Pulmonary artery endothelial cell (primary cell): ENCODE measurements at places on chromosomes 2 and 18.
A peak's percentile ranks its signal among the peaks of the same experiment; 100 is the strongest.

GRCh38 chr2:54945391-54946219 is 104.6 kb downstream of the RTN4 start:
- DNase-seq = no peak

DNA sequence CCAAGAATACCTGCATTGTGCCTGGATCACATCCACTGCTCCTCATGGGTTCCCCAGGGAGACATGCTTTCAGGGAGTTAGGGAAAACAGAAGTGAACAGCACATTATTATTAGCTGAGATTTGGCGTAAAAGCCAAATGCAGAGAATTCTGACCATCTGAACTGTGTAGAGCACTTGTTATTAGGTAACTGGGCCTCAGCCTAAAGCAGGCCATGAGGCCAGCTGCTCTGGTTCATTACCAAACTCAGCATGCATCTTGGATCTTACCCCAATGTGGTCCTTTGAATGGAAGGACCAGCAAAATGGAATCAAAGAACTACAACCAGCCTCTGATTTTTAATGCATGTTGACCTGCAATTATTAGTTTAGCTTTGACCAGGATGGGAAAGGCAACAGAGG is 322.3 kb downstream of the KCNS3 start:
- DNase-seq = no peak

DNA sequence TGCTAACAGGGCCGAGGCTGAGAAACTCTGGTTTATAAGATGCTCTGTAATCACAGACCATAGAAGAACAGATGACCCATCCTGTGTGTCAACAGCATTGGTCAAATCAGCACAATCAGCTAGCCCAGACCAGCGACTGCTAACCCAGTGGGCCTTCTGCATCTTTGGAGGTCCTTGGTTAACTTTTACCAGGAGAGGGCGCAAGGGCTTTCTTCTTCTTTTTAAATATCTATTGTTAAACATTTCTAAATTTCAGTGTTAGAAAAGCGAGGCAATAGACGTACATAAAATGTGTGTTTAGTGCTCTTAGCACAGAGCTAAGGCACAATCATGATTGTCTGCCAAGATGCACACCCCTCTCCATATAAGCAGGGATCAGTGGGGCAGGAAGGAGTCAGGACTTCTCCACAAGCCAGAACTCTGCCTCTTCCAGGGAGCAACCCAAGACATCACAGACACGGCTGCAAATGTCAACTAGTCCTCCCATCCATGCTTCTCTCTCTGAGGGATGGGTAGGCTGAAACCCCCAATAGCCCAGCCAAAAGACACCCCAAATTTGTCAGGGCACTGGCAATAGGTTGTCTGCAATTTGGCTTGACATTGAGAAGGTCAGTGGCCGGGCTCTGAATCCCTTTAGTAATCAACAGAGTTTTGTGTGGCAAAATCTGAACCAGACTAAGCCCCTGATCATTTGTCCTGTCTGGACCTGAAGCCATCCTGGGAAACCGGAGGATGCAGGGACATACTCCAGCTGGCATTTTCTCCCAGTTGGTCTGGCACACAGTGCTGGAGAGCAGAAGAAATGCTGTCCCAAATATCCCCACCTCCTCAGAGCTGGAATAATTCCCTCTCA is 188.2 kb downstream of the BCL2 start:
- no peak for DNase-seq

- no peak for DNase-seq
Measured at GRCh38 chr2:220226076-220226475, 598.6 kb downstream of the SLC4A3 start.

GRCh38 chr18:8450013-8450412 is 159.2 kb upstream of the RAB12 start:
- DNase-seq = no peak

DNA sequence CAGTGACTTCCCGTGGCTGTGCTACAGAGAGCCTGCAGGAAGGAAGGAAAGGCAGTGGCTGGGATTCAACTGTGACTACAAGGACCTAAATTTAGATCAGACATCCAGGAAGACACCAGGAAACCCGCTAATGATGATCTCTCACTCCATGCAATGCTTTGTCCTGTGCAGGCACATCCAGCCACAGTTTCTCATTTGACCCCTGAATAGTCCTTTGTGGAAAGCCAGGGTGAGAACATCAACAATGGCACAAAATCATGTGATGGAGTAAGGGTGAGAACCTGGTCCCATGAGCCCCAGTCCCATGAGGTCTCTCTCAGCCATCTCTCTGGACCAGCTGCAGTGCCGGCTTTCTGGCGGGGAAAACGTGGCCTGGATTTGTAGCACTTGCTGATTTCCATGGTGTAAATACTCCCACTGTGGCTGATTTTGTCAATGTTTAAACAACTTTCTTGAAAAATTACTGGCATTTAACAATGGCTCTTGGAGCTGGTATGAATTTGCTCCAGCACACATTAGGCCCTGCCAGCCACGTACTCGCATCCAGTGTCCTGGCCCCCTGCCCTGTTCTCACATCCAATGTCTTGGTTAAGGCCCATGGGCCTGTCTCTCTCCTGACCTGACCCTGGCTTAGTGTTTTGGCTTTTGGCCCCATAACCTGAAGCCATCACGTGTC is 159.0 kb upstream of the HAAO start:
- DNase-seq = peak; percentile 8

GRCh38 chr2:72554381-72554780 is 271.5 kb downstream of the EXOC6B start:
- DNase-seq = no peak

DNA sequence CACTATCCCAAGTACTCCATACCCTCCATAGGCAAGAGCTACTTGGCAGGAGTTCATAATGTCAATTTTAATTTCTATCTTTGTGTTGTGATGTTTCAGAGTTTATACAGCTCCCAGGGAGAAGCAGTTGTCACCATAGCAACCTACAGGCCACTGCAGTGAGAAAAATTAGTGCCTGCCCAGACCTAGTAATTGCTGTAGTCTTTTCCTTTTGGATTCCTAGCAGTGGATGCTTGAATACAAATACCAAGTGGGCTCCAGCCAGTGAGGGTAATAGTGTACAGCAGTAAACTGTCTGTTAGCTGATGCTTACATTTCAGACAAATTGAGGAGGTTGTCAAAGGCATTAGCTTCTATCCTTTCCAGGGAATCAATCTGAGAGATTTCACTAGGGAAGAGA is 26.7 kb downstream of the LHCGR start:
- no peak for DNase-seq

GRCh38 chr2:100470898-100471514 is 724 bp downstream of the NMS start:
- DNase-seq = no peak

GRCh38 chr2:128591861-128592822 is 273.5 kb upstream of the HS6ST1 start:
- no peak for DNase-seq

GRCh38 chr2:99881901-99882591 is 260.3 kb downstream of the AFF3 start:
- no peak for DNase-seq

DNA sequence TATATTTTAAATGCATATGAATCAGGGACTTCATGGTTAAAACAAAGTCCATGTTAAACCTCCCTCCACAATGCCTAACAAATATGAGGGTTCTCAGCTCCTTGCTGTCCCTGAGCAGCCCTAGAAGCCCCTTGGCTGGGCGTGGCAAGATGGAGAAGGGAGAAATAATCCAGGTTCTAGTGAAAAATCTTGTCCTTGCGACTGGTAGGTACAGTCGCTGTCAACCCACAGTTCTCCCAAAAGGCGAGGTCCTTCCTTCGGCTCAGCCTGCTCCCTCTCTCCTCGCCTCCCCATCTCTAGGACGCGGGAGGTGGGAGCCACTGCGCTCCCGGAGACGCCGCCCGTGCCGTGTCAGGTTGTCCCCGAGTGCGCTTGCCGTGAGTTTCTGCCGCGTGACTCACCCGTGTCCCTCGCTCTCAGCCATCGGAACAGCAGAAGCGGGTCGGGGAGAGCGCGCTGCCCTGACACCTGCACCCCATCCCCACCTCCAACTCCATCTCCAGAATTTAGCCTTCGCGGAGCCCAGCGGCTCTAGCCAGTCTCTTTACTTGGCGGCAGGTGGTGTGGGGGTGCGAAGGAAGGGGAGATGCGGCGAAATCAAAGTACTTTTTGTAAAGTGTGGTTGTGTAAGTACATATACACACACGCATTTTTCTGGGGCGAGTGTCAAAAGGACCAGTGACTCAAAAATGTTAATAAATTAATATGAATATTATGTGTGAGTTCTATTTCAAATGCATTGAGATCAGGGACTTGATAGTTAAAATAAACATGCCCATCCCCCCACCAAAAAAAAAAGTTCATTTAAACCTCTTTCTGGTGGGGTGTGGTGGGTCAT is 65.1 kb upstream of the TMEM17 start:
- DNase-seq = no peak

DNA sequence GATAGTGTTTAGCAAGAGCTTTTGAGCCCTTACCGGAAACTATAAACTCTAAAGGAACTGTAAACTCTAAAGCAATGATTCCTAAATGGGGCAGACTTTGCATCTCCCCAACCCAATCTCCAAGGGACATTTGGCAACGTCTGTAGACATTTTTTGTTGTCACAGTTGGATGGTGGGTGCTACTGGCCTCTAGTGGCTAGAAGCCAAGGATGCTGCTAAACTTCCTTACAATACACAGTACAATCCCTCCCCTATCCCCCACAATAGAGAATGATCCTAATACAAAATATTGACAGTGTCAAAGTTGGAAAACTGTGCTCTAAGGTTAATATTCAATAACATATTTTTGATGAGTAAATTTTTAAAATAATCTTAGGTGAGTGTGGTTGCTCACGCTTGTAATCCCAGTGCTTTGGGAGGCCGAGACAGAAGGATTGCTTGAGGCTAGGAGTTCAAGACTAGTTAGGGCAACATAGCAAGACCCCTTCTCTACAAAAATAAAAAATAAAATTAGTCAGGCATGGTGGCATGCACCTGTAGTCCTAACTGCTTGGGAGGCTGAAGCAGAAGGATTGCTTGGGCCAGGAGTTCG is 66.7 kb downstream of the PTPN4 start:
- DNase-seq = peak; percentile 11

GRCh38 chr2:36413218-36413617 is 57.6 kb downstream of the CRIM1 start:
- DNase-seq = peak; percentile 67

- DNase-seq = no peak
Measured at GRCh38 chr2:197079414-197079813, 152.9 kb upstream of the PGAP1 start.

DNA sequence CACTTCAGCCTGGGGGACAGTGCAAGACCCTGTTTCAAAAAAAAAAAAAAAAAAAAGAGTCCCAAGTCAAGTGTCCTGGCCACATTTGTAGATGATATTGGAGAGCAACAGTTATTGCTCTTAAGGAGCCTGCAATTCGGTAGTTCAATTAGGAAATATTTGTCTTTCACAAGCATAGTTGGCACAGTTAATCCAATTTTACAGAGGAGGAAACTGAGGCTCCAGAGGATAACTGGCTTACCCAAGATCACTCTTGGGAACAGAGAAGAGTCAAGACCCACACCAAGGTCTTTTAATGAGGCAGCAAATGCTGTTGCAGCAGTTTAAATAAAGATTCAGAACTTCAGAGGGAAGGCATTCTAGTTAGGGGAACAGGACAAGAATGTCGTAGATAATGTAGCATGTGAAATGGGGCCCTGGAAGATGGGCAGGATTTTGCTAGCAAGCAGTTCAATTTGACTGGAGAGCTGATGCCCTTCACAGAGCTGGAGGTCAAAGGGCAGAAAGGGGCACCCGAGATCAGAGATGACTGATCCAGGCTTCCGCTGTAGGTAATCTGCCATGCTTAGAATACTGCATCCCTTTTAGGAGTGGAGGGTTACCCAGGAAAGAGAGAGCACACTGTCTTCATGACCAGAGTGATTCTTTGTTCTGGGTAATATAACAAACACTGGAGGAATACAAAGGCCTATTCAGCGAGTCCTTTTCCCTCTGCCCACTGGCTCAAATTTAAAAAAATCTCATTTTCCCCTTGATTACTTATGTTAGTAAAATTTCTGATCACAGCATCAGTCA is 3.0 kb downstream of the NPC1 start:
- no peak for DNase-seq

- DNase-seq = no peak
Measured at GRCh38 chr2:152488075-152488474, 153.1 kb downstream of the FMNL2 start.

DNA sequence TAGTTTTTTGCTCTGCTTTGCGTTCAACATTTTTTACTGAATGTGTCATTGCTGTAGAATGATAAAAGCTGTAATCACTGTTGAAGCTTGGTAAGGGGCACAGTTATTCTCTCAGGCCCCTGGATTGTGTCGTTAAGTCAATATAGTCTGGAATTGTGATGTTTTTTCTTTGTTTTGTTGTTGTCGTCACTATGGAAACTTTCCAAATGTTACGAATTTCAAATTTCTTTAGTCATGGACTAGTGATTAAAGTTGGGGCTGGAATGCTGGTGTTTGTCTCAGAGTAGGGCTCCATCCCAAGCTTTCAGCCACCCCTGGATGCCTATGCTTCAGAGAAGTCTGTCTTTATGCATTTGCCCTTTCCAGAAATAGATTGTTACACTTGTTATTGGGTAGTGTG is 287.2 kb downstream of the CDH19 start:
- no peak for DNase-seq

DNA sequence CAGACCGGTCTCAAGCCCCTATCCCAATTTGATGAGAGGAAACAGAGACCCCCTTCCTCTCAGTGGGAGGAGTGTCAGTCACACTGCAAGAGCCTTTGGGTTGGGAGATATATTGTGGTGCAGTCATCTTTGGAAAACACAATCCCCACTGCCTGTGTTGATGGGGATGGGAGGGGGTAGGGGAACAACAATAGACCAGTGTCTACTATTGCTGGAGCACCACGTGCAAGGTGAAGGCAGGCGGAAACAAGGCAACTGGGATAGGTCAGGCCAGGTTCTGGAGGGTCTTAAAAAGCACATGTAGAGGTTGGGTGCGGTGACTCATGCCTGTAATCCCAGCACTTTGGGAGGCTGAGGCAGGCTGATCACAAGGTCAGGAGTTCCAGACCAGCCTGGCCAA is 127.9 kb downstream of the ZFP36L2 start:
- DNase-seq = no peak

DNA sequence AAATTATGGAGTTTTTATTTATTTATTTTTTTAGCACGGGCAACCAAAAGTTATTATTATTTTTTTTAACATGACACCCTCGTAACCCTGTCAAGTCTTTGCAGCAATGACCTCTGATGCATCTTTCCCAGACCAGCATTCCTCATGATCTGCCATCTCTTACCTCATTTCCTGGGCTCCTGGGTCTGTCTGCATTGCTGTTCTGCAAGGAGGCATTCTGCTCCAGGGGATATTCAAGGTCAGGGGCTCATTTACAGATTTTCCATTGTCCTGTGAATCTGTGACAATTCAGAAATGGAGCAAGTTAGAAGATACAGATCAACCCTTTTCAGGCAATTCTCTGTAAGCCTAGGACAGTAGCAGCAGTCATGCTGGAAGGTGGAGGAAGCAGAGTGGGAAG is 43.0 kb downstream of the NGEF start:
- no peak for DNase-seq

DNA sequence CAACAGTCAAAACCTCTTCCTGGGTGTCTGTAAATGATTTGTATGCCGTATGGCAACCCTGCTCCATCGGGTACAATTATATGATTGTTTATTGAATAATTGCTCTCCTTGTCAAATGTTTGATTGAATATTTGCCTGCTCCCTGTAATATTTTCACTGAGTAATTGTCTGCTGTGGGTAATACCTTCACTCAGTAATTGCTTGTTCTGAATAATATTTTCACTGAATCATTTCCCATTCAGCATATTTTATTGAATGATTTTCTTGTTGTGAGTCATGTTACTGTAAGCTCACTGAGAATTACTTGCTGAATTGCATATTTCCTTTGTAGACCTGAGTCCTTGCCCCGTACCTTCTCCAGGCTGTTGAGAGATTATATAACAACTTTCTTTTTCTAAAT is 535.2 kb downstream of the METTL4 start:
- no peak for DNase-seq

- no peak for DNase-seq
Measured at GRCh38 chr2:144580521-144581161, 60.7 kb upstream of the ZEB2 start.
